Mesothelial cell of epicardium (in vitro differentiated cells): ENCODE measurements at places on chromosomes 3 and 15.

GRCh38 chr15:68380456-68380855 lies 51.5 kb downstream of the ITGA11 start:
- no peak overlapping the region for H3K27ac ChIP-seq
- no peaks in the 10 kb centered on the region for H3K36me3 ChIP-seq
- H3K4me3 ChIP-seq = no peak overlapping the region
- H3K4me1 ChIP-seq = peaks cover 5% of the 10 kb centered on the region
- no peak for DNase-seq

- H3K27ac ChIP-seq = peak overlapping the region; percentile 26
- H3K27me3 ChIP-seq = no peaks in the 10 kb centered on the region
- H3K4me1 ChIP-seq = peaks cover 40% of the 10 kb centered on the region
- no peak overlapping the region for H3K4me3 ChIP-seq
- peaks cover 1% of the 10 kb centered on the region for H3K36me3 ChIP-seq
Measured at GRCh38 chr15:75727851-75728715, 15.4 kb upstream of the CSPG4 start.

- no peak overlapping the region for H3K4me3 ChIP-seq
- no peaks in the 10 kb centered on the region for H3K27me3 ChIP-seq
- no peaks in the 10 kb centered on the region for H3K4me1 ChIP-seq
- peaks cover 5% of the 10 kb centered on the region for H3K36me3 ChIP-seq
Measured at GRCh38 chr3:151722856-151723255, 10.9 kb upstream of the AADACL2 start.

GRCh38 chr3:69326855-69327300 lies 59.0 kb downstream of the FRMD4B start:
- no peak overlapping the region for H3K27ac ChIP-seq
- H3K4me1 ChIP-seq = peaks cover 2% of the 10 kb centered on the region
- no peaks in the 10 kb centered on the region for H3K27me3 ChIP-seq
- no peak overlapping the region for H3K4me3 ChIP-seq
- no peak for DNase-seq
- H3K36me3 ChIP-seq = no peaks in the 10 kb centered on the region

DNA sequence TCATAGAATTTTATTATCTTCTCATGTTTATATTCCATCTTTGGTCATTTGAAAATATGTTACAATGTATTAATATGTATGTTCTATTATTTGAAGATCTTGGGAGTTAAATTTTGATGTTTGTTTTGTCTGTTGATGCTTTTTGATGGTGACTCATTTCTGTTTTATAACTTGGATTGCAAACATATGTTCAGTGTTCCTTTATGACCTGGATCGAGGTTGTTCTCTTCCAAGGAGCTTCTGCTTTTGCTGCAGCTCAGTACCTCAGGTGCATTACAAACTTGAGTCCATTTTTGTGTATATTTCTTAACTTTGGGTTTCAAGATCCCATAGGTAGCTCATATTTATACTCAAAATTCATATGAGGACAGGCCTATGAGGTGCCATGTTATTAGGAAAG lies 37.1 kb downstream of the ESYT3 start:
- no peak overlapping the region for H3K4me3 ChIP-seq
- H3K27ac ChIP-seq = no peak overlapping the region
- peaks cover 10% of the 10 kb centered on the region for H3K4me1 ChIP-seq
- DNase-seq = no peak

- H3K4me1 ChIP-seq = peaks cover 19% of the 10 kb centered on the region
- DNase-seq = no peak
- H3K36me3 ChIP-seq = no peaks in the 10 kb centered on the region
Measured at GRCh38 chr15:74425630-74426029, 8.1 kb downstream of the SEMA7A start.

DNA sequence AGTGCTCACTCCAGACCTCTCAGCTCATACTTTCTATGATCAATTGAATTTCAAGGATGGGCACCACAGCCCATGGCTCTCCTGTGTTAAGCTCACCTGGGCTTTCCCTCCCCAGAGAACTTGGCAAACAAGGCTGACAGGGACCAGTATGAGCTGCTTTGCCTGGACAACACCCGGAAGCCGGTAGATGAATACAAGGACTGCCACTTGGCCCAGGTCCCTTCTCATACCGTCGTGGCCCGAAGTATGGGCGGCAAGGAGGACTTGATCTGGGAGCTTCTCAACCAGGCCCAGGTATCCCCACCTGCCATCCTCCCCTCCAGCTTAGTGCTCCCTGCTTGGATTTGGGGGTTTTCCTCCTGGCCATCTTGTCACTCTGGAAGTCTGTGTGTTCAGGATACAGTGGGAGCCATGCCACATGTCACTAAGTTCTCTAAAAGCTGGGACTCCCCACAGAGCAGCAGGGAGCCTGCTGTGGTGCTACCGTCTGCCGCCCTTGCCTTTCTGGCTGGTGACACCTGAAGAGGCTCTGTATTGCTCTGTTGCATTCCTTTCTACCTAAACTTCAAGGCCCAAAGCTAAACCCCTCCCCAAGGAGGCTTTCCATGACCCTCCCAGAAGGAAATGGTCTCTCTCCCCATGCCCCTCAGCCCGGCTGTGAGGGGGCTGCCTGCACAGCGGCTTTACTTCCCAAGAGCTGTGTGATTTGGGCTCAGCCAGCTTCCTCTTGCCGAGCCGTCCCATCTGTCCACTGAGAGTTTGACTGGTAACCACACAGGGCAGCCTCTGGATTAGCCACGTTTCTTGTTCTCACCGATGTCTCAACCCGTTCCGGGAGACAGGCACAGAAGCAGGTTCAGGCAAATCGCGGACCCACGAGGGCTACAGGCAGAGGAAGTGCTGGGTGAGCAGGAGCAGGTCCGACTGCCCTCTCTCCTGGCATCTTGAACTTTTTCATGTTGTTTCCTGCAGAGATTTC lies 10.8 kb downstream of the TF start:
- H3K36me3 ChIP-seq = no peaks in the 10 kb centered on the region
- peaks cover 8% of the 10 kb centered on the region for H3K4me1 ChIP-seq
- H3K4me3 ChIP-seq = no peak overlapping the region
- H3K27me3 ChIP-seq = peaks cover 16% of the 10 kb centered on the region
- H3K27ac ChIP-seq = no peak overlapping the region

DNA sequence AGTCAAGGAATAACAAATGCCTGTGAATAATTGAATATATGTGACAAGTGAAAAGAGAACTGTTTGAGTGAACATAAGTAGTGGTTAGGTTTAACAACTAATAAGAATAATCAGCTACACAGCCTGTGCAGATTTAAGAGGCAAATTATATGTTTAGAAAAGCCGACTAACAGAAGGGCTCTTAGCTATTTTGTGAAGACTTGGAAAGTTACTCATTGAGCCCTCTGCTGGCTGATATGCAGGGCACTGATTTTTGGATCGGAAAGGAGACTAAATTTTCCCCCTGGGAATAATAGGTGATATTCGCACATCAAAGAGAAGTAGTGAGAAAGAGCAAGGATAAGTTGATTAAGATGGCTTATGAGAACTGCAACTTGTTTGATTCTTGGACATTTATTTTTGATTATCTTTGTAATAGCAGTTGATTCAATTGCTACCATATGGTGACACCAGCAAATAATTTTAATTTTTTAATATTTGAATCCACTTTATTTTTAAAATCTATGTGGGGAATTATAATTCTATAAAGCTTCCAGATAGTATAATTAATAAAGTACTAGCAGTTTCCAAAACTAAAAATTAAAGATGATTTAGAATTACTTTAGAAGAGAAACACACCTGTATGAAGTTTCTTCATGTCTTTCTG lies 156.2 kb downstream of the NLGN1 start:
- peaks cover 5% of the 10 kb centered on the region for H3K4me1 ChIP-seq
- no peak for DNase-seq
- H3K36me3 ChIP-seq = no peaks in the 10 kb centered on the region

DNA sequence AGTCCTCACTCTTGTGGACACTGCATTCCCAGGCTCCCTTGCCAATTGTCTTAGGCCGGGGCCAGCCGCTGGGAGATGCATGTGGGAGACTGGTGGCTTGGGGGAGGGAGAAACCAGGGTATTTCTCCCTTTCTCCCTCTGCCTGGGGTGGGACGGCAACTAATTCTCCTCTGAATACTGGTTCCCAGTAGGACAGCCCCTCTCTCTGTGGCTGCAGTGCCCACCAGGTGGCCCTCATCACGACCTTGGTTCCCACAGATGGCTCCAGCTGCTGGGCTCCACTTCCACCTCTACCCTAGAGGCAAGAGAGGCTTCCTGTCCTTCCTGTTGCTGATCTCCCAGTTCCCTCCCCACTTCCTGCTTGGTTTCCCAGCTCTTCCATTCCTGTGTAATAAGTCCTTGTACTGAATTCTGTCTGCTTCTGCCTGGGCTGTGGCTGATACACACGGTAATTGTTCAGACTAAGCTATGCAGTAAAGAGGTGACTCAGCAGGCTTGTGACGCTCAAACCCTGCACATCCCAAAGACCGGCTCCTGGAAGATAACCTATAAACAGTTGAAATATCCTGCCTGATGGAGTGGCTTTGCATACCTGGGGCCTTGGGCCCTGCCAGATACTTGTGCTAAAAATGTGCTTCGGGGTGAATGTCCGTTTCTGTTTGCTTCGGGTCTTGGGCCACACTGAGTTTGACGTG lies 20.4 kb upstream of the COPG1 start:
- H3K27me3 ChIP-seq = peaks cover 4% of the 10 kb centered on the region
- H3K4me3 ChIP-seq = no peak overlapping the region
- no peaks in the 10 kb centered on the region for H3K36me3 ChIP-seq
- no peak for DNase-seq
- peak overlapping the region; percentile 8 for H3K27ac ChIP-seq
- H3K4me1 ChIP-seq = no peaks in the 10 kb centered on the region
